Caudate nucleus (tissue), 63 donors: ENCODE measurements at places on chromosomes 16 and 17.

GRCh38 chr17:45320931-45321461, 4.2 kb upstream of the MAP3K14 start:
- DNase-seq, result no peak

DNA sequence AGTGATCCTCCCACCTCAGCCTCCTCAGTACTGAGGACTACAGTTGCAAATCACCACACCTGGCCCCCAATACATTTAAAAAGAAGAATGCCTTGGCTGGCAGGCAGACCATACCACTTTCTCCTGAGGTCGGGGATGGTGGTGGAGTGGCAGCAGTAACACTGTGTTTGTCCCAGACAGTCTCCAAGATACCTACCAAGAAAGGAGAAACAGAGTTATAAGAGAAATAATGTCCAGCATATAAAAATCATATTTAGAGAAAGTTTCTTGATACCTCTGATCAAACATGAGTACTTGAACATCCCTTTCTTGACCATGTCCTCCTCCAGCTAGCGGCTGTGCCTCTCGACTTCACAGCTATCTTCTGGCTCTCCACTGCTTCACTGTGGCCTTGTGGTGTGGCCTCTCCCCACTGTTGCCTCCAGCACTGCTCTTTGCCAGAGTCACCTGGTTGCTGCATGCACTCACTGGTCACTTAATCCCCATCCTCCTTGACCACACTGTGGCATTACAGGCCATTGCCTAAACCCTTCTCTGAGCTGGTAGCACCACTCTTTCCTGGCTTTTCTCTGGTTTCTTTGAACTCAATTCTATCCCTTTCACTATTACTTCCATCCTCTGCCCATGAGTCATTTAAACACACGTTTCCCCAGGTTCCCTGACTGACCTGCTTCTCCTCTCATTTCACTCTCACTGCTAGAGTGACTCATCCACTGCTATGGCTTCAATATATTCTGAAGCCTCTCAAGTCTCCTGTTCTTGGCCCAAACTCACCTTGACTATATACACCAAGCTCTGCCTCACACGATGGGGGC, 45.2 kb downstream of the XPO6 start:
- no peak for DNase-seq

GRCh38 chr16:68272507-68273209, 8.3 kb downstream of the SLC7A6 start:
- DNase-seq, result no peak

- DNase-seq, result no peak
These were observed 97.6 kb upstream of the CBX4 start for GRCh38 chr17:79936641-79937381.

DNA sequence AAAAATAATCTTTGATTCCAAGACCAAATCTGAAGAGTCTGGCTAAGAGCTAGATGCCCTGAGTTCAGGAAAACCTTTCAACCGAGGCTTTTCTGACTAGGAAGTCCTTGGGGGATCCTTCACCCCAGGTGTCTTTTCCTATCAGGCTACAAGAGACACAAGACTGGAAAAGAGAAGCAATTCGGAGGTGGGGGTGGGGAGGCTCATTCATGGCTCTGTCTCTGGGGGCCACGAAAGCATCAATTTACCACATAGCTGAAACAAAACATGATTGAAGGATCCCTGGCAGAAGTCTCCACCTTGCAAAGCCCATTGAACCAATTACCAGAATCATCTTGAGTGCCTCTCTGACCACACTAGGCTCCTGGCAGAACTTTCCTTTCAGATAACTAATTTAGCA, 239.8 kb upstream of the SALL1 start:
- DNase-seq, result no peak

- no peak for DNase-seq
These were observed 21.0 kb upstream of the ITGAX start for GRCh38 chr16:31333686-31334649.

GRCh38 chr16:52437277-52437670, 109.7 kb downstream of the TOX3 start:
- DNase-seq, result no peak

- DNase-seq, result no peak
These were observed 14.3 kb upstream of the DNASE1 start for GRCh38 chr16:3640207-3640606.
